ENCODE measurements at places on chromosomes 13 and 19. TPM values are rescaled to one million over a fixed set of nuclear protein-coding genes. Genes with fewer than 3 reads are reported as not detected.

The ZNF729 gene
- total RNA-seq, result not detected

The ZNF69 gene
- total RNA-seq, result 15.4 TPM

The NCAN gene
- total RNA-seq, result 0.77 TPM

The ZNF439 gene
- 1.1 TPM for total RNA-seq

All from endodermal cell (in vitro differentiated cells).